Stimulated activated CD4-positive, alpha-beta T cell treated with anti-CD3 and anti-CD28 coated beads, Interleukin-4, amount 100 ng/mL, for 4 hours (primary cell): ENCODE measurements at places on chromosomes 4 and X.

DNA sequence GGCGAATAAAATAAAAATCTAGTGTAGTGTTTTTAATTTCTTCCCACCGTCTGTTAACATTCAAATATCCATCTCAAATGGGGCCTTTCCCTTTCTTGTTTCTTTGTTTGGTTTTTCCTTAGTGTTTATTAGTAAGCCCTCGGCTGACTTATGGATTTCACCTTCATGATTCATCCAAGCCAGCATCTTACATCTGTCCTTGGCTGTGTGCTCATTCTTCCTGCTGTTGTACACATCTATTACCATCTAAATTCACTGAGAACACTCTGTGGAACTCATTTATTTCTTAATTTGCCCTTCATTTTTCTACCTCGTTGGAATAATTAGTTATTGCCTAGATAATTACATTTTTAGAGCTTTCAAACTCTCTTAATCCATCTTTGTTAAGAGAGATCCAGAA lies 84.9 kb downstream of the SPCS3 start:
- DNase-seq = no peak

GRCh38 chrX:72306851-72307645 lies 1.3 kb upstream of the CITED1 start:
- peak; percentile 18 for DNase-seq

DNA sequence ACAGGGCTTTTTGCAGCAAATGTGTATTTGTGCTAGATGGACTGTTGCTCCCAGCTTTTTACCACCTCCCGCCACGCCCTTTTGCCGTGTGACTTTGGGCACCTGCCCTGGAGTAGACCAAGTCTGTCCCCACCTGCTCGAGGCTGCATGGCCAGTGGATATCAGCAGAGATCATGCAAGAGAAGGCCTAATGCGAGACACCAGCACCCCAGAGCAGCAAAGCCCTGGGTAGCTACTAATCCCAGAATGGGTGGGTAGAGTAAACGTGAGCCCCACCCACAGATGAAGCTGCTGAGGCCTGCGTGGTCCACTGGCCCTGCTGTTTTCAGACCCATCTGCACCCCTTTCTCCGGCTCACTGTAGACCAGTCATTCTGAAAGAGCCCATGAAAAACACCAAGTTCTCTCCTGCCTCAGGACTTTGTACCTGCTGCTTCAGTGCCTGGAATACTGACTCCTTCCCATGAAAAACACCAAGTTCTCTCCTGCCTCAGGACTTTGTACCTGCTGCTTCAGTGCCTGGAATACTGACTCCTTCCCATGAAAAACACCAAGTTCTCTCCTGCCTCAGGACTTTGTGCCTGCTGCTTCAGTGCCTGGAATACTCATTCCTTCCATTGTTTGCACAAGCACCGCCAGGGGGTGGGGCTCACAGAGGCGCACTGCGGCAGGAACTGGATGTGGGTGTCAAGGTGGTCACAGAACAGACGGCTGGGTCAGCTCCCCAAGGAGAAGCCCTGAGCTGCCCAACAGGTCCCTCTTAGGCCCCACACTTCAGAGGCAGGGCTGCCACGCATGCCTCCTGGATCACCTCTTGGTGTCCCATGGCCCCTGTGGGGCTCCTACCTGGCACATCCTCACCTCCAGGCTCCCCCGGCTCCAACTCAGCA lies 5.1 kb upstream of the TNIP2 start:
- DNase-seq = no peak

DNA sequence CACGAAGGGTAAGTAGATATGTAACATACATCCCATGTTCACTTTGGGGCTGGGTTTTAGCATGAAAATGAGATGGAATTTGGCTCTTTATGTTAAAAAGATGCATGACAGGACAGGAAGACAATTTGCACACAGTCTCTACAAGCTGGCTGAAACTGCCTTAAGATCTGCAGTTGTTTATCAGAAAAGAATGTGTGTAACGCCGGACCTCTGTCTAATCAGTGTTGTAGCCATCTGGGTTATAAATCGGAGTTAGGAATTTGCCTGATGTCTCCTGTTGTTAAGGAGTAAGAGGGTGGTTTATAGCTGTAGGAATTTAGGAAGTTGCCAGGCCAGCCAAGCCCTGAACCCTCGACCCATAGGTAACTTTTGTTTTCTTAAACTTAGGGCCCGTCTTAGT lies 562.9 kb upstream of the FAT1 start:
- DNase-seq = no peak

- DNase-seq = no peak
These were observed 167.7 kb downstream of the DCAF12L2 start for GRCh38 chrX:125998432-125998831.

DNA sequence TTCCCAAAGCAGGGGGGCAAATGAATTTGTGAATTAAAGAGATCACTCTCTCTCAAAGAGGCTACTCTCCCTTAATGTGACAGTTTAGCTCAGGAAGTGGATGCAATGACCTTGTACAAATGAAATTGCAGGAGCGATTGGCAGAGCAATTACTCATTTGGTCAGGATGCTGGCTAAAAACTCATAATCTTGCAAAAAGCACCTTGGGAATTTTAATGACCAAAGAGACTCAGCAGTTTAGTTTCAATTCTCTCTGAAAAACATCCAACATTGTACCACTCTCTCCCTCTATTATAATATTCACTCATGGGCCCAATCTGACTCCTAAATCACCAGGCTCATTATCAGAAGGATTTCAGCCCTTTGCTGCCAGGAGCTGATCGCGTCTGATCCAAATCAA lies 26.1 kb downstream of the PDGFC start:
- no peak for DNase-seq

DNA sequence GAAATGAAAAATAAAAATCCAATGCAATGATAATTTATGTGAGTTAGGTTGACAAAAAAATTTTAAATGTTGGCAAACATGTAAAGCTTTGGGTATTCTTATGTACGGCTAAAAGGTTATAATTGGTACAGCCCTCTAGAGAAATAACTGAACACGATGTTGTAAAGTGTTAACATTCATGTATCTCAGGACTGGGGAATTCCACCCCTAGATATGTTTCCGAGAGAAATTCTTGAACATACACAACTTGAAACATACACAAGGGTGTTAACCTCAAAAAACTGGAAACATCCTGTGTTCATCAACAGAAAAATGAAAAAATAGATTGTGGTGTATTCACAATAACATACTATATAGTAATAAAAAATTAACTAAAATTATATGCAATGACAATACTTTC lies 91.8 kb downstream of the CHM start:
- no peak for DNase-seq

GRCh38 chrX:2500091-2500802 lies 529 bp downstream of the DHRSX start:
- no peak for DNase-seq

- peak; percentile 1 for DNase-seq
These were observed 21.9 kb downstream of the ARMCX6 start for GRCh38 chrX:101595739-101596419.

DNA sequence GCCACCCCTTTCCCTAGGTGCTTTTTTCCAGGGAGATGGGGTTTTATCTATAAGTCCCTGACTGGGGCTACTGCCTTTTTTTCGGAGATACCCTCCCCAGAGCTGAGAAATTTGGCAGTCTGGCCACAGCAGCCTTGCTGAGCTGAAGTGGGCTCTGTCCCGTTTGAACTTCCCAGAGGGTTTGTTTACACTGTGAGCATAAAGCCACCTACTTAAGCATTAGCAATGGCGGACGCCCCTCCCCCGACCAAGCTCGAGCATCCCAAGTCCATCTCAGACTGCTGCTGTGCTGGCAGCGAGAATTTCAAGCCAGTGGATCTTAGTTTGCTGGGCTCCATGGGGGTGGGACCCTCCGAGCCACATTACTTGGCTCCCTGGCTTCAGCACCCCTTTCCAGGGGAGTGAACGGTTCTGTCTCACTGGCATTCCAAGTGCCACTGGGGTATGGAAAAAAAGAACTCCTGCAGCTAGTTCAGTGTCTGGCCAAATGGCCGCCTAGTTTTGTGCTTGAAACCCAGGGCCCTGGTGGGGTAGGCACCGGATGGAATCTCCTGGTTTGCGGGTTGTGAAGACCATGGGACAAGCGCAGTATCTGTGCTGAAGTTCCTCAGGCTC lies 456.4 kb upstream of the HTR2C start:
- no peak for DNase-seq

- no peak for DNase-seq
These were observed 509.6 kb downstream of the MID1IP1 start for GRCh38 chrX:39310891-39311290.

DNA sequence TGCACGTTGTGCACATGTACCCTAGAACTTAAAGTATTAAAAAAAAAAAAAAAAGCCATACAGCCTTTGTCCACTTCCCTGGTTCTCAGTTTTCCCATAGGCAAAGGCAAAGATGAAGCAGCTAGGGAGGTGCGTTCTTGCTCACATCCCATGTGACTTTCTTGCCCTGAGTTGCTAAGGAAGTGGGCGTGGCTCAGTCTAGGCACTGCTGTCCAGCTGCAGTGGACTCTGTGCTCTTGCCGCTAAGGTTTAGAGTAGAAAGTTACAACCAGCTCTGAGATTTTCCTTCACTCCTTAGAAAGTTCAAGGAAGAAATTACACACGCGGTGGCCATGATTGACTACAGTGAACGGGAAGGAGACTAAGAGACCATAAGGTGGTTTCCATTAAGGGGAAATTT lies 144.7 kb downstream of the NAA11 start:
- no peak for DNase-seq

DNA sequence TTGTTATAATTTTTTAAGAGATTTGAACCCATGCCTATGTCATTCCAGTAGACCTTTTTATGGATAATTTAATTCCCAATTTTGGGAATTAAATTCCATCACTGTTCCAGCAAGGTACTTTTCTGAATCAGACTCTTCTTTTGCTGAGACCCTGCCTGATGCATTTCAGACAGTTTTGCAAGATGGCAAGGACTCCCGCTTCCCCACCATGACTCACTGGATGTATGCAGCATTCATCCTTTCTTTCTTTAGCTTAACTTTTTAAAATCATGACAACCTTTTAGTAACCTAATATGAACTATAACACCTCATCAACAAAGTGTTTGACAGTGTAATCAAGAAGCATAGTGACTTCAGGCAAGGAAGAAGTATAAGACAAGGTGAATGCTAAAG lies 178.1 kb upstream of the LEF1 start:
- no peak for DNase-seq

GRCh38 chr4:59380841-59381366 lies 1819.2 kb upstream of the ADGRL3 start:
- DNase-seq = no peak

- DNase-seq = peak; percentile 34
These were observed 81.0 kb upstream of the KLF3 start for GRCh38 chr4:38582889-38583470.

- no peak for DNase-seq
These were observed 160.5 kb upstream of the AGTR2 start for GRCh38 chrX:116009861-116010710.
